Hypothalamus (tissue), 51 donors: ENCODE measurements at places on chromosomes 3 and 15.

GRCh38 chr15:71237456-71238188 is 122.4 kb downstream of the THSD4 start:
- no peak for DNase-seq

DNA sequence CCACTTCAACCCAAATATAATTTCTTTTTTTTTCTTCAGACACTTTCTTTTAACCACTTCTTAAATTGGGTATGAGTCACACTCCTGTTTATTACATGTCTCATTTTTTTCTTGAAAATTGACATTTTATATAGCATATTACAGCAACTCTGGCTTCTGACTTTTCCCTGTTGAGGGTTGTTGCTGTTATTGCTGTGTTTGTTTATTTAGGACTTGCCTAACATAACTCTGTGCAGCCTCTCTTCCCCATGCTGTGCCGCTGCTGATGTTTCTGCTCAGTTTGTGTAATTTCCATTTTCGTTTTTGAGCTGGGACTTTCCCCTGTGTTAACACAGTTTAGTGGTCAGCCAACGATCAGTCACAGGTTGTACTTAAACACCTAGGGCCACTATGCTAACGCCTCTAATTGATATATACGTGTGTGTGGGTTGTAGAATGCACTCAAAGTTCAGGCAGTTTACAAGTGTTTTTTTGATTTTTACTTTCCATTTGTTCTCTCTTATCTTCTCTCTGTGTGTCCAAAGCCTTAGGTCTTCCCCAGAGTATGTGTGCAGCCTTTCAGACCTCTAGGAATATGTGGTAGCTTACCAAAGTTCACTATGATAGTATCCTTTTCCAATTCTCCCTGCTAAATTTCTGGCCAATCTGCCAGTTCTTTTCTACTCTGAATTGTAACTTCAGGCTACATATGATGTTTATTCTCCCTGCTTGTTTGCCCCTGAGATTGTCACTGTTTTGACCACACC is 337.2 kb downstream of the ZBTB20 start:
- DNase-seq = no peak

DNA sequence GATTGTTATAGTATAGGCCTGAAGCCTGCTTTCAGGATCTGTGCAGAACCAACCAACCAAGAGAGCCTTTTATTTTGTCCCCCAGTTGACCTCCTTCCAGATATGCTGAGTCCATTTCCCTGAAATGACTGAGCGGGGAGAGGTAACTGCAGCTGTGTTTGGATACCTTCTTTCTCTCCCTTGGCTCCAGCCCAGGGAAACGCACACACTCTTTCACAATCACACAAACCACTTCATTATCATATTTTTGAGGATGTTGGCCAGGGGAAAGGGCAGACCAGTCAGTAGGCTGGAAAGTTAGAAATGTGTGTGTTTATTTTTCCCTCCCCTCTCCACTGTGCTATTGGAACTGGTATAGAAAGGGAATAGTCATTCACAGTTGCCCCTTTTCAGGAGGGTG is 417.7 kb upstream of the TBL1XR1 start:
- DNase-seq = peak; percentile 14

DNA sequence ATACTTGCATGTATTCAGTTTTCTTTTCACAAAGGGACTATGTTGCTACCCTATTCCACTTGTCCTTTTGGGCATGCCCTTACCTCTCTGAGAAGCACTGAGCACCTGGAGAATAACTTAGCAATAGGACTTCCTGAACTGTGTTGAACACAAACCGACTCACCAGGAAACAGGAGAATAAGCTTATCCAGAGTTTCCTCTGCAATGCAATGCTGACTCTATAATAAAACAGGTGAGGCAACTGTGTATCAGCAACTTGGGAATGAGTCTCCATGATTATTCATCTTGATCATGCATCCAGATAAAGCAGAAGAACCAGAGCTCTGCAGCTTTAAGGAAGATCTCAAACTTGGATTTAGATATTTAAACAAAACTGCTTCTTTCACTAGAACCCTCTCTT is 806.5 kb downstream of the IGSF11 start:
- no peak for DNase-seq

- no peak for DNase-seq
These were observed 854 bp upstream of the NPTN start for GRCh38 chr15:73633991-73634495.

GRCh38 chr15:80455668-80456442 is 51.7 kb downstream of the ARNT2 start:
- DNase-seq = no peak

DNA sequence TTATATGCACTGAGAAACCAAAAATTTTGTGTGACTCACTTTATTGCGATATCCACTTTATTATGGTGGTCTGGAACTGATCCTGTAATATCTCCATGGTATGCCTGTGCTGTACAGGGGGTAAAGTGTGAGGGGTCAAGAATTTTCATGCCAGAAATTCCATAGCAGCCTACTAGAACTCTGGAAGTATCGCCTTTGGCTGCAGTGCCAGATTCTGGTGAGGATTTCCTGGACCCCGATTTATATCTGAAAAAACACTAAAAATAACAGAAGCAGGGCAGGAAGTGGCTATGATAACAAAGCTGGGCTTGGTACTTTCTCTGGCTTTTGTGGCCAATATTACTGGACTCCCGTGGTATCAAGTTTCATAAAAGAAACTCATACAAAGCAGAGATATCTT is 36.4 kb downstream of the CCDC80 start:
- DNase-seq = no peak

DNA sequence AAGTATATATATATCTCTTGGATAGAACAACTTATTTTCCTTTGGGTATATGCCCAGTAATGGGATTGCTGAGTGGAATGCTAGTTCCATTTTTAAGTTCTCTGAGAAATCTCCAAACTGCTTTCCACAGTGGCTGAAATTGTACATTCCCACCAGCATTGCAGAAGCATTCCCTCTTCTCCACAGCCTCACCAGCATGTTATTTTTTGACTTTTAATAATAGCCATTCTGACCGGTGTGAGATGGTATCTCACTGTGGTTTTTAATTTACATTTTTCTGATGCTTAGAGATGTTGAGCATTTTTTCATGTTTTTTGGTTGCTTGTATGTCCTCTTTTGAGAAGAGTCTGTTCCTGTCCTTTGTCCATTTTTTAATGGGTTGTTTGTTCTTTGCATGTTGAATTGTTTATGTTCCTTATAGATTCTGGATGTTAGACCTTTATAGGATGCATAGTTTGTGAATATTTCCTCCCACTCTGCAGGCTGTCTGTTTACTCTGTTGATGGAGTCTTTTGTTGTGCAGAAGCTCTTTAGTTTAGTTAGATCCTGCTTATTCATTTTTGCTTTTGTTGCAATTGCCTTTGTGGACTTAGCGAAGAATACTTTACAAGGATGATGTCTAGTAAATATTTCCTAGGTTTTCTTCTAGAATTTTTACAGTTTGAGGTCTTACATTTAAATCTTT is 82.7 kb upstream of the NR2F2 start:
- no peak for DNase-seq

- no peak for DNase-seq
These were observed 490.8 kb downstream of the CNTN4 start for GRCh38 chr3:2589336-2589969.

GRCh38 chr3:120683213-120683612 is 1.2 kb upstream of the HGD start:
- DNase-seq = no peak

- no peak for DNase-seq
These were observed 5.0 kb downstream of the MYO5A start for GRCh38 chr15:52523647-52524046.

DNA sequence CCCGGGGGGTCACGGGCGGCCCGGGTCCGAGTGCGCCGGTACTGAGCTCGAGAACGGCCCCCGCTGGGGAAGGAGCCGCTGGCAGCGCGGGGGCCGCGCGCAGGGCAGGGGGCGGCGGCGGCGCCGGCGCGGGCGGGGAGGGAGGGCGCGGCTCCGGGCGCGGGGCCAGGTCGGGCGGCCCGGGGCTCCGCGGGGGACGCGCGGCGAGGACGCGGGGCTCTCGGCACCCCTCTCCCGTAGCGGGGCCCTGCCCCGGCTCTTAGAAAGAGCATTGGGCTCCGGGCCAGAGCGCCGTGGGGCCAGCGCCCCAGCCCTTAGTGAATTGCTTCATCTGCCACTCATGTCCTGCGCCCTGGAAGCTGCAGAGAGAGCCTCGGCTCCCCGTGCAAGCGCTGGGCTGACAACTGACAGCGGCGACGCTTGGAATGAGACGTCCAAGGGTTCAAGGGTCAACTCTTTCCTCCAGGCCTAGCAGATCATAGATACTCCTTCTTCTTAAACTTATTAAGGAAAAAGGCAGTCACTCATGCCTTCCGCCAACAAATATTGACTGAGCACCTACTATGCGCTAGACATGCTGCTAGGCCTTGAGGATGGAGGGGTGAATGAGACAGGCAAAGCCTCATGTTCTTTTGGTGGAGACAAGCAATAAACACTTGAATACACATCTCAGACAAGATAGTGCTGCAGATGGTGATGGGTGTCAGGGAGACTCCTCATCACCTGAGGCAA is 140.8 kb downstream of the SMAD6 start:
- no peak for DNase-seq

DNA sequence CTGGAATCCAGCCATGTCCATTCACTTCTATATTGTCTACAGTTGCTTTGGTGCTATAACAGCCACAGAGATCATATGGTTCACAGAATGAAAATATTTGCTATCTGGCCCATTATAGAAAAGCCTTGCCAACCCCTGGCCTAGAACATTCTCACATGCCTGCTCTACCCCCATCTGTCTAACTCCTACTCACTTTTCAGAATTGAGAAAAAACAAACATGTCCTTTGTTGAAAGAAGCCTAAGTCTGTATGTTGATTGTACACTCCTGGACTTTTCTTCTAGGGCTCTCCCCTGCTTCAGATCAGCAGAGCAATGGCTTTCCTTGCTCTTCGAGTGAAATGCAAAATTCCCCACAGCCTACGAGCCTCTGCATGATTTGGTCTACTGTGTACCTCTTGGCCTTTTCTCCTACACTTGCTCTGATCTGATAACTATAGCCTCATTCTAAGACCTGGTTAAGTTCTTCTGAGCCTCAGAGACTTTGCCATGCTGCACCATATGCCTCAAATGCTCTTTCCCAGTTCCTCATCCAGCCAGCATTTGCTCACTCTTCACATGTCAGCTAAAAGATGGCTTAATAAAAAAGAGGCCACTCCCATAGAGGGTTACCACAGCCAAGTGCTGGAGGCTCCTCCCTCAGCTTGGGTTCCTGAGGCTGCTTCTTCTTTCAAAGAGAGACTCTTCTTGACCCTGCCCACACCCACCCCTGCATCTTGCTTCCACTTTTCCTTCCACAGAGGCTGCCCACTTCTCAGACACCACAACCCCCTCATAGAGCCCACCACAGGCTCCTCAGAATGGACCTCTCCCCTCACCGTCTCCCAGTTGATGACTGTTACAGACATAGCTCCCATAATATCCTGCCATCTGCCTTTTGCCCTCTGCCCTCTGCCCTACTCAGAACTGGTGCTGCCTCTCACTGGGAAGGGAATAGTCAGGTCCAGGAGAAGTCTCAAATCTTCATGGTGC is 22.9 kb upstream of the DCLK3 start:
- no peak for DNase-seq

DNA sequence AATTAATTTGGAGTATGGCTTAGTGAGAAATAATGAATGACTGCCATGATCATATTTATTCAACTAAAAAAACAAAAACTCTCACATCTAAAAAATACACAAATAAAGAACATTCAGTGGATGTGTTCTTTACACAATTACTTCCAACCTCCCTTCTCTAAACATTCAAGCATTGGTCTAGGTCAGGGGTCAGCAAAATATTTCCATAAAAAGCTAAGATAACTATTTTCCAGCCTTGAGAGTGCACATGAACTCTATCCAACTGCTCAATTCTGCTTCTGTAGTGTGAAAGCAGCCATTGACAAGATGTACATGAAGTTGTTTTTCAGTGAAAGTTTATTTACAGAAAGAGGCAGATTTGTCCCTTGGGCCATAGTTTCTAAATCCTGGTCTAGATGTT is 406.3 kb downstream of the MAGI1 start:
- DNase-seq = no peak

DNA sequence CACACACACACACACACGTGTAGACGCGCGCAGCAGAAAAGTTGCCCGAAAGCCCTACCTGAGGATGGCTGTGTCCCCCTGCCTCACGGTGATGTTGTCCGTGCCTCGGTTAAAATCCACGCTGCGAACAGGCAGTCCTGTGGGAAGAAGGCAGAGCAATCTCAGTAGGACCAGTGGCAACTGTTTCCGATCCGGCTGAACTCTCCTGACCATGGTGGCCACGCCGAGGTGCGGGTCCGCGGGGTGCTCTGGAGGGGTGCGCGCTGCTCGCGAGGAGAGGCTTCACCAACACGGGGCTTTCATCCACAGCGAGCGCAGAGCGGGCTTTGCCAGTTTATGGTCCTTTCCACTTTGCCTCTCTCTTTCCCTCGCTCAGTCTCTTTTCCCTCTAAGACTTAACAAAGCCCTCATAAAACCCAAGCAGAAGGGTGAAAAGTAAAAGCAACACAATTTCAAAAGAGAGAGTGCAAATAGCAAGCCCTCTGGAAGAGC is 422 bp downstream of the LSAMP start:
- DNase-seq = peak; percentile 28

DNA sequence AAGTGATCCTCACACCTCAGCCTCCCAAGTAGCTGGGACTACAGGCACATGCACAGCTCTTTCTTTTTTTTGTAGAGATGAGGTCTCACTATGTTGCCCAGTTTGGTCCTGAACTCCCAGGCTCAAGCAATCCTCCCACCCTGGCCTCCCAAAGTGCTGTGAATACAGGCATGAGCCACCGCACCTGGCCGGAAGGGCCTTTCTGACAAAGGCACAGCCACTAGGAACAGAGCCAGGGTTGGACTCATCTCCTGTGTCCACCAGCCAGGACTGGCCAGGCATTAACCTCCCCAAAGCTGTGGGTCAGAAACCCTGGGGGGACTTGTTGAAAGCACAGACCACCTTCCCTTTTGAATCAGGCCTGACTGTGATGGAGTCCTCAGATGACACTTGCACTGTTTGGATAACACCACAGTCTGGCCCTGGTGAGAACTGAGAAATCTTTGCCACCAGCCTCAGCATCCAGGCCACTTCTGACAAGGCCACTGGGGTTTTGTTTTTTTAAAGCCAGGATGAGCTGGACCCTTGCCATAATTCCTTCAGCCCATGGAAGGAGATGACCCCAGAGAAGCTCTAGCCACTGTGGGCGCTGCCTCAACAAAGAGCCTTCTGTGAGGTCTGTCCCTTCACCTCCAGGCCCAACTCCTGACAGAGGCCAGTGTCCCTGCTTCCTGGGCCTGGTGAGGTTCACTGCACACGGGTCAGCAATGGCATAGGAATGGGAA is 4.8 kb downstream of the TKT start:
- no peak for DNase-seq

DNA sequence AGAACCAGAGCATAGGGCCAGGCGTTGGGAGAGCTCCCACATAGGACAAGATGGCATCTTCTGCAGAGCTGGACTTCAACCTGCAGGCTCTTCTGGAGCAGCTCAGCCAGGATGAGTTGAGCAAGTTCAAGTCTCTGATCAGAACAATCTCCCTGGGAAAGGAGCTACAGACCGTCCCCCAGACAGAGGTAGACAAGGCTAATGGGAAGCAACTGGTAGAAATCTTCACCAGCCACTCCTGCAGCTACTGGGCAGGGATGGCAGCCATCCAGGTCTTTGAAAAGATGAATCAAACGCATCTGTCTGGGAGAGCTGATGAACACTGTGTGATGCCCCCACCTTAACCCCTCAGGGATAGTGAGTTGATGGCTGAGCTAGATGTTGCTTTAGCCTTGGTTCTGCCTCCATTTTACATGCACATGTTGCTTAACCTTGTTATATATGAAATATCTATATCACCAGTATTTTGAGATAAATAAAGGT is at the start of gene PYDC2:
PYDC2 (plus strand) TSS at position 51 of the 483 bp plus-strand sequence; CDS start at position 51, 0 bp downstream.
- no peak for DNase-seq

- DNase-seq = no peak
These were observed 126.7 kb upstream of the PRICKLE2 start for GRCh38 chr3:64351713-64352638.

- DNase-seq = no peak
These were observed 104.9 kb upstream of the SMAD3 start for GRCh38 chr15:66960519-66960918.
